ENCODE measurements at places on chromosomes 2 and 18.

GRCh38 chr18:22066083-22066485 lies 103.3 kb upstream of the GATA6 start:
- no peak for DNase-seq

DNA sequence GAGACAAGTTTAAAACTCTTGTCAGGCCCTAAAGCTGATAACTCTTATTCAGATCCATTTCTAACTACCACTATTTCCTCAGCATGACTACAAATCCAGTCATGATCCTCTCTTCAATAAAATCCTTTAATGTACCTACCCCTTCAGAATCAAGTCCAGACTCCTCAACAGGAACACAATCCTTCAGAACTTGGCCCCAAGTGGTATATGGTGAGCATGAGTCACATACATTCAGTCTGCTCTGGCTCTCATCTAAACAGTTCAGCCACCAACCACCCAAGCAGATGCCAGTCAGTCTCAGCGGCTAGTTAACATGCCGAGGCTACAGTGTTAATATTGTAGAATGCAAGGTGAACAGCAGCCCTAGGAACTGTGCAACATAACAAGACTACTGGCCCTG lies 9.7 kb downstream of the LMAN2L start:
- DNase-seq = peak; percentile 77

- no peak for DNase-seq
These were observed 519.9 kb downstream of the KCNJ3 start for GRCh38 chr2:155218292-155218924.

- no peak for DNase-seq
These were observed 30.6 kb upstream of the AP1S3 start for GRCh38 chr2:223868005-223868404.

- no peak for DNase-seq
These were observed 3.7 kb upstream of the CRYBA2 start for GRCh38 chr2:218996937-218997336.

- DNase-seq = peak; percentile 95
These were observed 44.8 kb downstream of the ASAP2 start for GRCh38 chr2:9251154-9252001.

GRCh38 chr2:195956725-195957124 lies 111.9 kb downstream of the DNAH7 start:
- no peak for DNase-seq

GRCh38 chr2:238853218-238853617 lies 5.3 kb downstream of the TWIST2 start:
- DNase-seq = peak; percentile 34

GRCh38 chr2:168561991-168562390 lies 105.9 kb downstream of the CERS6 start:
- no peak for DNase-seq

- peak; percentile 96 for DNase-seq
These were observed 68.3 kb upstream of the PPM1B start for GRCh38 chr2:44100351-44100750.

- DNase-seq = no peak
These were observed 32.5 kb upstream of the PLB1 start for GRCh38 chr2:28463211-28463816.

- no peak for DNase-seq
These were observed 111.1 kb downstream of the PDCL3 start for GRCh38 chr2:100673691-100674485.

- no peak for DNase-seq
These were observed 11.0 kb downstream of the AQP12A start for GRCh38 chr2:240702640-240703011.

- no peak for DNase-seq
These were observed 210.7 kb downstream of the ARL4C start for GRCh38 chr2:234286118-234286598.

DNA sequence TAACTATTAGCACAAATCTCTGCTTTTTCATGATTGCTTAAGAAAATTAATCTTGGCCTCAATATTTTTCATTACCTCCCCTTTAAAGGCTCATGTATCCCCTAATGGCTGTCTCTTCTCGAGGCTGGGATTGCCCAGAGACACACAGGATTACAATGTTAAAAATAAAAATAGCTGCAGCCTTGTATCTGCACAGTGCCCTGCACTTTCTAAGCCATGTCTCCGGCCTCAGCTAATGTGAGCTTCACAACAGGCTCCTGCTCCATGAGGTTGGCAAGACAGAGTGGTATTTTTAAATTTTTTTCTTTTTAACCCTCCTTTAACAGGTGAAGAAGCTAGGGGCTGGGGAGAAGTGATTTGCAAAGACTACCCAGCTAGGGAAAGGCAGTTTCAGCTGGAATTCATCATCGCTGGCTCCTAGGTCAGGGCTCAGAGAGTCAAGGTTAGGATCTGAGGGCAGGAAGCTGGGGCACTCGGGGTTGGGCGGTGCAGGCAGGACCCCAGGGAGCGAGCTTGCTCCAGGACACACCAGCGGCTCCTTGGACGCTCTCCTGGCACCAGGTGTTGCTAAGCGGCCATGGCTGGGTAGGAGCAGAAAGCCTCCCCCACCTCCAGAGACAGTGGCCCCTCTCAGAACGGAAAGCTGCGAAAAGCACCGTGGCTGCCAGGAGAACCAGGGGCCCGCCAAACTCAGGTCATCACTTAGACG lies 135.6 kb downstream of the SMAD2 start:
- DNase-seq = no peak

GRCh38 chr2:153479573-153479972 lies 1.0 kb upstream of the RPRM start:
- DNase-seq = peak; percentile 43

- no peak for DNase-seq
These were observed 582 bp downstream of the RTP5 start for GRCh38 chr2:241870081-241870541.

DNA sequence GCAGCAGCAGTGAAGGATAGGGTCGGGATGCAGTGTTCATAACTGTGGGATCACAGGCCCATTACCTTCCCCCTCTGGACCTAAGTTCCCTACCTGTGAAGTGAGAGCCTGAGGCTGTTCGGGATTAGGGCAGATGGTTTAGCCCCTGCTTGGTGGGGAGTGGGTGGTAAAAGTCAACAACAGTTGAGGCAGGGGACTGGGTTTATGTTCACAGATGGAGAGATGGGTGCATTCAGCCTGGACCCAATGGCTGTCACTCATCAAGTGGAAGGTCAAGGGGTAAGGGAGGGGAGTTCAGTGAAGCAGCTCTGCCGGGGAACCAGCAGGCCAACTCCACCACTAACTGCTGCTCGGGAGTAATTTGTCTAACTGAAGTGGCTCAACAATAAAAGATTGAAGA lies 180.4 kb downstream of the FAM210A start:
- DNase-seq = no peak

- DNase-seq = no peak
These were observed 25.3 kb downstream of the PIEZO2 start for GRCh38 chr18:11124054-11124453.

GRCh38 chr2:230267059-230267458 lies 41.5 kb downstream of the SP140 start:
- DNase-seq = no peak

- DNase-seq = no peak
These were observed 104.7 kb upstream of the COPS8 start for GRCh38 chr2:236980961-236981360.

DNA sequence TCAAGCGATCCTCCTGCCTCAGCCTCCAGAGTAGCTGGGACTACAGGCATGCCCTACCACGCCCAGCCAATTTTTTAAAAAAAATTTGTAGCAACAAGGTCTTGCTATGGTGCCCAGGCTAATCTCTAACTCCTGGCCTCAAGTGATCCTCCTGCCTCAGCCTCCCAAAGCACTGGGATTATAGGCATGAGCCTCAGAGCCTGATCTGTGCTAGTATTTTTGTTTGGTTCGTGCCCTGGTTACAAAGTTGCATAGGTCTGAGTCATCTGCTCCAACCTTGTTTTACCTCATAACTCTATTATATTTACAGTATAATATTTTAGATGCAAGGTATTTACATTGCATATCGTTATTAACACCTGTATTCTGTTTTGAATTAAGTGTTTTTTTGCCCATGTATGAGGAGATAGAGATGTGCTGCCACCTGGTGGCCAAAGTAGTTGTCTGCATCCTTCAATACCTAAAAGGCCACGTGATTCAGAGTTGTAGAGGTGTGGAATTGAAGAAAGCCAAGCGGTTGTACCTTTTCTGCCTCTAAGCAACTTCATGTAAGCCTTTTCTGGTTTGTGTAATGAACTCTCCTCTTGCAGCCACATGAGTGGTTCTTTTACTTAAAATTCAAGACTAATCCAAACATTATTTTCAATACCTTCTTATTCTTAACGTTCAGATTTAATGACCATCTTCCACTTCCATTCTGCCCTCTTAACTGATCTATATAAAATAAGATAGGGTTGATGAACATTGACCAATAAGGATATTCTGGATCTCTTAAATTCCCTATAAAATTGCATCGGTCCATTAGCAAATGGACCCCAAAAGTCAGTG lies 19.9 kb upstream of the CABYR start:
- peak; percentile 79 for DNase-seq

- peak; percentile 12 for DNase-seq
These were observed 6.6 kb downstream of the D2HGDH start for GRCh38 chr2:241741016-241741415.

DNA sequence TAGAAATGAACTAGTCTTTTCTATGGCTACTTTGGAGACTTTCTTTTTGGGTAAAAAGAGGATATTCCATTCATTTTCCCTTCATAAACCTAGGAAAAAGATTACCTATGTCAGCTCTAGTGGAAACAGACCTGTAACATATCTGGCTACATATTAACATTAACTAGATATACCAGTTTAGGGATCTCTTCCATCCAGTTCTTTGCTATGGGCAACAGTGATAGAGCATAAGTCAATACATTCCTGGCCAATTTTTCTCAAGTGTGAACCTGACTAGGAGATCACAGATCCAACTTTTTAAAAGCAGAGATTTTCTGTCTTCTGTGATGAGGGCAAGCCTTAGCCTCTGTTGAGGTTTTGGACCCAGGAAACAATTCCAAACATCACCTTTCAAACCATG lies 34.5 kb downstream of the PLEKHM3 start:
- DNase-seq = no peak

GRCh38 chr2:129984426-129984825 lies 5.0 kb downstream of the RAB6C start:
- DNase-seq = no peak

DNA sequence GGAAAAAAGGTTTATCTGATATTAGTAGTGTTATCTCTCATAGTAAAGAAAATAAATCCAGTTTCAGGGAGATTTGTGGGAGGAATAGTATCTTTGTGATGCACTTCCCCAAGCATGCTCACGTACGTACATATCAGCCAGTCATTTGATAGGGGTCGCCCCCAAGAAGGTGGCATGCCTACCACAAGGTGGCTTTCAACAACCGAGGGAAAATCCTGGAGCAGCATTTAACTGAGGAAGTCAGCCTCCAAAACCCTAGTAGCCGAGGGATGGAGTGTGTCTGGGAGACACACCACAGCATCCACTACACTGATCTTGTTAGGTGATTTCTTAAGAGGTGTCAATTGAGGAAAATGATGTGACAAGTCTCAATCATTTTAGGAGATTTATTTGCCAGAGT lies 623.9 kb downstream of the NYAP2 start:
- DNase-seq = no peak

- DNase-seq = peak; percentile 37
These were observed 122.6 kb downstream of the LRP1B start for GRCh38 chr2:142008135-142008744.

DNA sequence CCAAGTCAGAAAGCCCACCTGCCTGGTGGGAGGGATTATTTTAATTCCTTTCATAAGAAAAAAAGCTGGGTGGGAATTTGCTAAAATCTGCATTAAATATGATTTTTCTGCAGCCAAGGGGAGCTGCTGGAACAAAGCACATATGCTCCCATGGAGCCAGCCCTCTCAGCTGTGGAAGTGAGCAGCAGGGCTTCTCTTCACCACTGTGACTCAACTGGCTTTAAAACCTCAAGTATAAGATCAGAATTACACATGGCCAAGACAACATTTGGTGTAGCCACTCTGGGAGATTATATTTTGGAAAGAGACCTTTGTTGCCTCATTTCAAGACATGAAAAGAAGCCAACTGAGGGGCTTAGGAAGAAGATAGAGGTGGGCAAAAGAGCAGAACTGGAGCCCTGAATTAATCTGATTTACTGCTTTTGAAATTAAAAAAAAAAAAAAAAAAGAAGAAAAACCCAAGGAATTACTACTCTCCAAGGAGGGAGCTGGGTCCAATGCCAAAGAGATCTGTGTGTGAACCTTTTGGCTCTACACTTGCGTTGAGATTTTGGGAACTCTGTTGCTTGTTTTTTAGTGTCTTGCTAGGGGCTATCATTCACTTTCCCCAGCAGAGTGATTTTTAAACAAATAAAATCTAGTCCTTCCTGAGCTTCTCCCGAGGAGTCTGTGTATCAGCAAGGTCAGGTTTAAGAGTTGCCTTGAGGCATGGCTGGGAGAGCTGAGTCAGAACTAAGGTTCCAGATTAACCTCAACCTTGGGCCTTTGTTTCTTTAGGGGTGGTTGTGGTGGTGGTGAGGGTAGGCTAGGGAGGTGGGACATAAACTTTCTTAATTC lies 6.0 kb downstream of the LHCGR start:
- peak; percentile 20 for DNase-seq

DNA sequence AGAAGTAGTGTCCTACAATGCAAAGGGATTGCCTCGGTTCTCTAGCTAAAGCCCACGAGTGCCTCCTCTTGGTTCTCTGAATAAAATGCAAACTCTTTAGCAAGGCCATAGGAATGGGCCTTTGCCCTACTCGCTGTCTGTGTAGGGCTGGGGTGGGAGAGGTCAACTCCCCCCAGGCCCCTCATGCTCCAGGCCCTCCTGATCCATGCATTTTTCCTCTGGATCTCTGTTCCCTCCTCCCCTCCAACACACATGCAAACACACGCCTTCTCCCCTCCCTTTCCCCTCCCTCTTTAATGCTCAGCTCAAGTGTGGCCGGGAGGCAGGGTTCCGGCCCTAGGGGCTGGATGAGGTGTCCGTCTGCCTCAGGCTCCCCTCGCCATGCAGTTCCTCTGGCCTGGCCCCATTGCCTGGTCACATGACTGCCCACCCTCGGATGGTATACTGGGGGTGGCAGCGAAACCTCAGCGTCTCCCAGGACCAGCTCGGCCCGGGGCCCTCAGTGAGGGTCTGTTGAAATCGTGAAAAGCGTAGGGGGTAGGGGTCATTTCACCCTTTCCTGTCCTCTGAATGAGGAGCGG lies 14.9 kb upstream of the KLF11 start:
- no peak for DNase-seq

DNA sequence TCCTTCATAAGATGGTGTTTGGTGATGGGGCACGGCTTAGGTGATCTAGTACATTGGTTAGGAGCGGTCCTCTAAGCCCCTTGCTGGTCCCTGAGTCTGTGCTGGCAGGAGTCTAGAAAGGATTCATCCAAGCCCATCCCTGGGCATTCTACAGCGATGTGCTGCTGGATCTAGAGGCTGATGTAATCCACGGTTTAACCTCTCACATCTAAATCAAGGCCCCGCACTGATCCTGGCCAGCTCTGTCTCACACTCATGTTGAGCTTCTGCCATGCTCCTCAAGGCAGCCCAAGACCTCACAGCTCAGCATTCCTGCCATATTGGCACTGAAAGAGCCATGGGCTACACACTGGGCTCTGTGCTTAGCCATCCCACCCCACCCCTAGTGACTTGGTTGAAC lies 664.8 kb downstream of the STK39 start:
- DNase-seq = no peak

DNA sequence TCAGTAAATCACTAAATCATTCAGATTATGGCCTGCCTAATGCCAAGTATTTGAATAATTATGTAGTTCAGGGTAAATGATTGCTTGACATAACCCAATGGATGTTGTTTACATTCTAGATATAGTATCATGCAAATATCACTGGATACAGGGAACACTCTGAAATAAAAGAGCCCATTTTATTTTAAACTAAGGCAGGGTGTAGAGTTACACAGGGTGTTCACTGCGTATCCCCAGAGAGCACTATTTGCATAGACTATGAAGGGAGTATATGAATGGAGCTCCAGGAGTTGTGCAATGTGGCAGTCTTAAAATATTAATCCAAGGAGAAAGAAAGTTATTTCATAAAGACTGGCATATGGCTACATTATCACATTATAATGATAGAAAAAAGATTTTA lies 701.1 kb upstream of the KLHL29 start:
- DNase-seq = no peak
